ENCODE measurements at places on chromosomes 1 and 21. TPM values are rescaled to one million over a fixed set of nuclear protein-coding genes. Genes with fewer than 3 reads are reported as not detected.

The DAB1 gene
- not detected for total RNA-seq

The DNAJB4 gene
- total RNA-seq: 205 TPM

The TRPM2 gene
- not detected for total RNA-seq

The OR6K2 gene
- not detected for total RNA-seq

The C8A gene
- not detected for total RNA-seq

The SYT2 gene
- under 0.01 TPM for total RNA-seq

The CFHR1 gene
- 0.19 TPM for total RNA-seq

The PTPRC gene
- total RNA-seq: 0.58 TPM

The S1PR1 gene
- total RNA-seq: 3.1 TPM

The ETNK2 gene
- total RNA-seq: 3.7 TPM

The CATSPER4 gene
- total RNA-seq: not detected

The SPRR2E gene
- not detected for total RNA-seq

The SSR2 gene
- 892 TPM for total RNA-seq

The RAB3GAP2 gene
- 45.1 TPM for total RNA-seq

The TSPAN2 gene
- total RNA-seq: 0.58 TPM

The ANGPTL3 gene
- not detected for total RNA-seq

The FBXO2 gene
- 0.19 TPM for total RNA-seq

The PKNOX1 gene
- 6.5 TPM for total RNA-seq

The LCE1D gene
- total RNA-seq: not detected

The OR11L1 gene
- not detected for total RNA-seq

The TCP10L gene
- 0.19 TPM for total RNA-seq

The SEMA6C gene
- 1.3 TPM for total RNA-seq

The PNRC2 gene
- 162 TPM for total RNA-seq

The F11R gene
- 24.7 TPM for total RNA-seq

The OR6K3 gene
- not detected for total RNA-seq

The GPR52 gene
- 0.28 TPM for total RNA-seq

The REN gene
- total RNA-seq: not detected

The UBASH3A gene
- total RNA-seq: not detected

The MAN1C1 gene
- 6.5 TPM for total RNA-seq

The PRDM16 gene
- total RNA-seq: 1.1 TPM

The APOBEC4 gene
- total RNA-seq: not detected

The CDK18 gene
- total RNA-seq: 0.58 TPM

The PAQR6 gene
- total RNA-seq: 0.19 TPM

The KCNJ9 gene
- not detected for total RNA-seq

The EFNA1 gene
- 1.4 TPM for total RNA-seq

The LAX1 gene
- total RNA-seq: not detected

The HRNR gene
- total RNA-seq: not detected

The NID1 gene
- total RNA-seq: 96.4 TPM

The DYNLT4 gene
- not detected for total RNA-seq

The SELE gene
- under 0.01 TPM for total RNA-seq

The ZNF593OS gene
- not detected for total RNA-seq

The TRIM45 gene
- total RNA-seq: 3.4 TPM

The AADACL3 gene
- not detected for total RNA-seq

The LRRC38 gene
- total RNA-seq: 0.28 TPM
